ENCODE measurements at places on chromosomes 2 and 18. TPM values are rescaled to one million over a fixed set of nuclear protein-coding genes. Genes with fewer than 3 reads are reported as not detected.

DNA sequence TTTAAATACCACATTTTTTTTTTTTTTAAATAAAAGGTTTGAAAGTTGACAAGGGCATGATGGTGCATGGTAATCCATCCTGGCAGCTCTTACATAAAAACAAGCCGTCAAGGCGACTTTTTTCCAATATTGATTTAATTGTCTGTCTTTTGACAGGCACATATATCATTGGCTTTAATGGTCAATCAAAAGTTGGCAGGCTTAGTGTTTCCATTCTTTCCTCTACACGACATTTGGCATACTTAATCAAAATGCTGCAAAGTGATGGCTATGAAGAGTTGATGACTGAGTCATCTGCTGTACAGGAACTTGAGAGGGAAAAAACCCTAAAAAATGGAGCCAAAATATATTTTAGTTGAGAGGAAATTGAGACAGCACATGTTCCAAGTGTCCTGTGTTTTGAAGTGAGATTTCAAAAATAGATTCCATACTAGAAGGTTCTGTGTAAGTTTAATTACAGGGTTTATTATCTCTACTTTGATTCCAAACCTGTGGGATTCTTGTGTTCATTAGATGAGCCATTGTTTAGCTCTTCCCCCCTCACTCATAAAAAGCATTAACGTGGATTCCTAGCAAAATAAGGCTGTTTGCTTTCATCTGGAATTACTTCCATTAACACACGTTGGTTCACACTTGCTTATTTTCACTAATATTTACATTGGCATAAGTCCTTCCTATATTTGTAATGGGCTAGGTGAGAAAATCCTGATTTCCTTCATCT lies 3.2 kb downstream of the TSHZ1 start:
- H3K4me3 ChIP-seq = peak overlapping the region; percentile 72
- no peaks in the 10 kb centered on the region for H3K36me3 ChIP-seq
- peaks cover 59% of the 10 kb centered on the region for H3K4me1 ChIP-seq
- peak overlapping the region; percentile 94 for H3K27ac ChIP-seq

SPDYA gene
- 1.4 TPM for total RNA-seq

CCDC85A gene
- 2.1 TPM for total RNA-seq

DNA sequence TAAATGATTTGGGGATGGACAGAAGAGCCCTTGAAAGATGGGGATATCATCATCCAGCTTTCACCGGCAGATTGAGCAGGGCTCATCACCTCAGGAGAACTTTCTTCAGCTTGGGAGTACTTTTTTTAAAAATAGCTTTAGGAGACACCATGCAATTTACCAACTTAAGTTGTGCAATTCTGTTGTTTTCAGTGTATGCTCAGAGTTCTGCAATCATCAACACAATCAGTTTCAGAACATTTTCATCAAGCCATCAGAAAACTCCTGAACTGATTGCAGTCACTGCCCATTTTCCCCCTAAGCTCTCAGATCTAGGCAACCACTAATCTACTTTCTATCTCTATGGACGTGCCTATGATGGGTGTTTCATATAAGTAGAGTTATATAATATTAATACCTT lies 117.7 kb downstream of the CRIM1 start:
- no peaks in the 10 kb centered on the region for H3K27me3 ChIP-seq
- peaks cover 47% of the 10 kb centered on the region for H3K36me3 ChIP-seq
- H3K4me3 ChIP-seq = no peak overlapping the region
- no peak overlapping the region for H3K27ac ChIP-seq

DNA sequence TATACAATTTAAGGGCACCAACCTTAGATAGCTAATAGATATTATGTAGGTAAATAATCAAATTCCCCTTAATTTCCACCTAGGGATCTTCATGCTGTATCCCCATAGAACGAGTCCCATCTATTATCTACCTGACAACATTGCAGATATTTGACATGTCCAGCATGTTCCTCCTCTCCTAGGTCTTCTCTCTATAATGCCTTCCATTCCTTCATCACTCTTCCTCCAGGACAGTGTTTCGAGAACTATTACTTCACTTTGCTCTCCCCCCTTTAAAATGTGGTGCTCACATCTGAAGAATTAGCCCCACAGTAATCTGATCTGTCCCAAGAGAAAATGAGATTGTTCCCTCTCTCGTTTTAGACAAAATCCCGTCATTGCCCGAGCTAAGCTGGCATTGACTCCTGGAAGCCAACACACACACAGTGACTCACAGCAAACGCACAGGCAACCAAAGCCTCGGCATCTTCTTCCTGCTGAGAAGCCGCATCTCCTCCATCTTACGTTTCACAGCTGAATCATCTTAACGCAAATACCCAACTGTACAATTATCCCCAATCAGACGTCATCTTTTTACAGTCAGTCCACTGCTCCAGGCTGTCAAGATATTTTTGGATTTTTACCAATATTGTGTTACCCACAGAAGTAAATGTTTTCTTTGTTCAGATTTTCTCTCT lies 162.9 kb upstream of the AGAP1 start:
- H3K36me3 ChIP-seq = no peaks in the 10 kb centered on the region
- no peak for DNase-seq
- H3K27me3 ChIP-seq = no peaks in the 10 kb centered on the region
- H3K4me3 ChIP-seq = no peak overlapping the region

TLX2 gene
- not detected for total RNA-seq

TUBA4B gene
- total RNA-seq = not detected

C1GALT1C1L gene
- not detected for total RNA-seq

LIMS4 gene
- total RNA-seq = 0.57 TPM

DSG3 gene
- 768 TPM for total RNA-seq

UPP2 gene
- total RNA-seq = not detected

- no peaks in the 10 kb centered on the region for H3K27me3 ChIP-seq
- no peak for DNase-seq
- peaks cover 8% of the 10 kb centered on the region for H3K4me1 ChIP-seq
- no peak overlapping the region for H3K4me3 ChIP-seq
- H3K27ac ChIP-seq = no peak overlapping the region
- no peaks in the 10 kb centered on the region for H3K36me3 ChIP-seq
Observed at GRCh38 chr18:45611943-45612342, 3.3 kb upstream of the SLC14A2 start.

DNA sequence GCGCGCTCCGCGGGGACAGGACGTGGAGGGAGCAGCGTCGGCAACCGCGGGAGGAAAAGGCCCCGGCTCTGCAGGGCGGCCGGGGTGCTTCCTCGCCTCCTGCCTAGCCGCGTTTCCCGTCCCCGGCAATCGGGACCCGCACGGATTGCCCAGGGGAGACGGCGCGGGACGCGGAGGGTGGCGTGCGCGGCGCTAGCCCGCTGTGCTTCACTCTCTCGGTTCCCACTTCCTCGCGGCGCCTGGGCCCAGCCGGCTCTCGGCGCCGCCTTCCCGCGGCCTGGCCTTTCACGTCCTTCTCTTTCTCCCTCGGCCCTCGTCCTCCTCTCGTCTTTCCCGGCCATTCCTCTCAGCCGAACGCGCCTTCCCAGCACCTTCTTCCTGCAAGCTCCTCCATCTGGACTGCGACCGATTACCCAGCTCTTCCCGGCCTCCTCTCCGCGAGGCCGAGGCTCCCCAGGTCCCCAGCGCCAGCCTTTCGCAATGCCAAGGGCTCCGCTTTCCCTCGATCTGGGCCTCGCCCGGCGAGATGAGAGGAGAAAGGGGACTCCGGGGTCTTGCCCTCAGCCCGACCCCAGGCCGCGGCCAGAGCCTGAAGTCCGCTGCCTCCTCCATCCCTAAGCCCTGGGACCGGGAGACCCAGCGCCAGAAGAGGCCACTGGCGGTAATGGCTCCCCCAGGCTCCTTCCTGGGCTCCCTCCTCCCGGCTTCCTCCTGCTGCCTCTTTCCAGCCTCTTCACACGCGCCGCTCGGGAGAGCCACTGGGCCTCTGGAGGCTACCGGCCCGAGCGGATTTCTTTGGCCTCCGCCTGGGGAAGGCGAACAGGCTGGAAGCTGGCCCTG lies 34.3 kb upstream of the ATP6V1B1 start:
- H3K36me3 ChIP-seq = no peaks in the 10 kb centered on the region
- peak overlapping the region; percentile 51 for H3K4me3 ChIP-seq
- H3K27me3 ChIP-seq = peaks cover 33% of the 10 kb centered on the region
- no peak for DNase-seq

MAL gene
- 469 TPM for total RNA-seq

Data from esophagus squamous epithelium (tissue), 5 donors.